Stomach (tissue), 19 donors: ENCODE measurements at places on chromosomes 5 and 9. TPM values are rescaled to one million over a fixed set of nuclear protein-coding genes. Genes with fewer than 3 reads are reported as not detected.
A peak's percentile ranks its signal among the peaks of the same experiment; 100 is the strongest.

Gene NDUFS6
- total RNA-seq = 37.5 TPM

Gene FOXD4L4
- total RNA-seq = not detected

- no peaks in the 10 kb centered on the region for H3K27me3 ChIP-seq
- no peak overlapping the region for H3K4me3 ChIP-seq
- H3K27ac ChIP-seq = no peak overlapping the region
- peaks cover 56% of the 10 kb centered on the region for H3K36me3 ChIP-seq
- peaks cover 45% of the 10 kb centered on the region for H3K4me1 ChIP-seq
Measured at GRCh38 chr9:126809068-126809467, 4.2 kb downstream of the ZBTB43 start.

Gene BSPRY
- 16.0 TPM for total RNA-seq

Gene KLHL3
- total RNA-seq = 11.0 TPM

- peaks cover 20% of the 10 kb centered on the region for H3K27me3 ChIP-seq
- H3K4me1 ChIP-seq = peaks cover 7% of the 10 kb centered on the region
- H3K36me3 ChIP-seq = no peaks in the 10 kb centered on the region
- no peak overlapping the region for H3K4me3 ChIP-seq
- peak; percentile 97 for DNase-seq
Measured at GRCh38 chr5:170552621-170553115, 48.8 kb downstream of the KCNIP1 start.

DNA sequence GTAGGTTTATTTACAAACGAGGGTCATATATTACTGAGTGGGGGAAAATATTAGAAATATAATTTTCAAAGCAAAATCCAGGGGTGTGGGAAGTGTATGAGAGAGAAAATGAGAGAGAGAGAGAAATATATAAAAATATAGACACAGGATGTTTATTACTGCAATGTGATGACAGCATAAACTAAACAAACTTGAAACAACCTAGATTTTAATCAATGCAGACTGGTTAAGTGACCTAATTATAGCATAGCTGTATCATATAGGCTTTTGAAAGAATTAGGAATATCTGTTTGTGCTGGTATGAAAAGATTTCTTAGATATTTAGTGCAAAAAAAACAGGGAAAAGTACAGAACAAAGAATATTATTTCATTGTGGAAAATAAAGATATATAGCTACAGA, 280.5 kb downstream of the ACTL7B start:
- H3K4me3 ChIP-seq = no peak overlapping the region
- H3K27me3 ChIP-seq = no peaks in the 10 kb centered on the region
- H3K4me1 ChIP-seq = no peaks in the 10 kb centered on the region
- no peaks in the 10 kb centered on the region for H3K36me3 ChIP-seq
- H3K27ac ChIP-seq = no peak overlapping the region
- DNase-seq = no peak

Gene SPINK6
- total RNA-seq = not detected

DNA sequence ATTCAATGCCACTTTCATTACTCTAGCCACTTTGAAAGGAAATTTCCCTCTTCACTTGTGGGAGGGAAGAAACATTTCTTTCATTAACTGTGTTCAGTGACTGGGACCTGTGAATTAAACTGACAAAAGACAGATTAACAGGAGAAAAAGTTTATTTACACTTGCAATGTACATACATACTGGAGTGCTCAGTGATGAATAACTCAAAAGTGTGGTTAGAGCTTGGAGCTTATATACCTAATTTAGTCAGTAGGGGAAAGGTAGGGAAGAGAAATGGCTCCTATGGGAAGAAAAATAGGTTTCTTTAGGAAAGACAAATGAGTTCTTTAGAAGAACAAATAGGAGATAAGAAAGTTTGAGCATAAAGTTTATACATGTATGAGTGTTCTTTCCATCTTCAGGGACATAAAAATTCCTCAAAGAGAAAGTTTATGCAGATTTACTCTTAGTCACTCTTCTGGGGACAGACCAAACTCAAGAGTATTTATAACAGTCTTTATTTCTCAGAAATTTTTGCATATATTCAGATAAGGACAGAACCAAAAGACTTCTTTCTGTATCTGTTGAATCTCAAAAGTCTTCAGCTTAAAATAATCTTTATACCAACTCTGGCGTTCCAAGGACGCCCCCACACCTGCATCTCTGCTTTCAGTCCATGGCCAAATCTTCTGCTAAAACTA, 120.0 kb upstream of the RAI14 start:
- H3K4me3 ChIP-seq = no peak overlapping the region
- peaks cover 36% of the 10 kb centered on the region for H3K4me1 ChIP-seq
- H3K36me3 ChIP-seq = no peaks in the 10 kb centered on the region
- no peak for DNase-seq
- no peaks in the 10 kb centered on the region for H3K27me3 ChIP-seq

Gene ORM2
- total RNA-seq = not detected

Gene CCDC152
- not detected for total RNA-seq

DNA sequence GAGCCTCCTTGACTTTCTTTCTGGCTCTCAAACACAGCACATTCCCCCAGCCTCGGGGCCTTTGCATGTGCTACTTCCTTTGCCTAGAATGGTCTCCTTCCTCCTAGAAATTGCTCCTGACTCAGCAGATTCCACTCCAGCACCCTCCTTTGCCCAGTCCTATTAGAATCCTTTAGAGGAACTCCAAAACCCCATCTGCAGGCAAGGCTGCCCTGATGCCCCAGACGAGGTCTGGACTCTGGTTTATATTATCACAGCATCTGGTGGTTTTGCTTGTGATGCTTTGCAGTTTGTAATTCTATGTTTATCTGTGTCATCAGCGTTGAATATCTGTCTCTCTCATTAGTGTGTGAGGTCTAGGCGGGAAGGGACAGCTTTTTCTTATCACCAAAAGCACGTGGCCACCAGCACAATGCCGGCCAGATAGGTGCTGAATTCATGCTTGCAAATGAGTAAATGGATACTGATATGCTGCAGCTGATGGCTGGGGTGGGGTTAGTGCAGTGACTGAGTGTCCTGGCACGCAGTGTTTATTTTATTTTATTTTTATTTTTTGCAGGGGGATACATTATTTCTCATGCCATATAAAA, 30.0 kb upstream of the ANKH start:
- peaks cover 17% of the 10 kb centered on the region for H3K4me1 ChIP-seq
- H3K36me3 ChIP-seq = no peaks in the 10 kb centered on the region
- H3K27me3 ChIP-seq = no peaks in the 10 kb centered on the region
- H3K4me3 ChIP-seq = no peak overlapping the region

- no peaks in the 10 kb centered on the region for H3K4me1 ChIP-seq
- DNase-seq = no peak
- no peak overlapping the region for H3K27ac ChIP-seq
- no peaks in the 10 kb centered on the region for H3K27me3 ChIP-seq
- no peak overlapping the region for H3K4me3 ChIP-seq
- H3K36me3 ChIP-seq = no peaks in the 10 kb centered on the region
Measured at GRCh38 chr5:111231119-111231518, 6.9 kb downstream of the CAMK4 start.

Gene ADAM19
- 13.3 TPM for total RNA-seq

- no peak overlapping the region for H3K27ac ChIP-seq
- no peaks in the 10 kb centered on the region for H3K36me3 ChIP-seq
- H3K4me3 ChIP-seq = no peak overlapping the region
- no peaks in the 10 kb centered on the region for H3K27me3 ChIP-seq
Measured at GRCh38 chr5:57276353-57276752, 102.5 kb downstream of the GPBP1 start.

DNA sequence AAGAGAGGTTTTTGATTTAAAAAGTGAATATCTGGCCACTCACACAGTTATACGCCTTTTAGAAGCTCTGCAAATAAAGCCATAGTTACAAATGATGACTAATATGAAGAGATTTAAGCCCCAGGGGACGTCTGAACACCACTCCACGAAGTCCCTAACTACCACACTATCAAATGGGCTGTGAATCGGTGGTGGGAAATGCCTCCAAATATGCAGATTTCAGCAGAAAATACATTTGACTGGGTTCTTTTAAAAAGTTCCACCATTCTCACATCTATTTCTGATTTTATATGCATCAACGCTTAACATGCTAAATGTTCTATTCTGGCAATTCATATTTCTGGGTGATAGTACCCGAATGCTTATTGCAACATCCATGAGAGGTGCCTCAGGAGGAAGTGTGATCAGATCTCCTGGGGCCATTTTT, 22.5 kb downstream of the TICAM2 start:
- DNase-seq = no peak
- no peak overlapping the region for H3K27ac ChIP-seq
- H3K36me3 ChIP-seq = peaks cover 6% of the 10 kb centered on the region
- no peaks in the 10 kb centered on the region for H3K27me3 ChIP-seq
- no peak overlapping the region for H3K4me3 ChIP-seq

- H3K27ac ChIP-seq = no peak overlapping the region
- H3K4me1 ChIP-seq = peaks cover 42% of the 10 kb centered on the region
- H3K36me3 ChIP-seq = peaks cover 73% of the 10 kb centered on the region
- no peaks in the 10 kb centered on the region for H3K27me3 ChIP-seq
Measured at GRCh38 chr5:32251871-32252458, 60.8 kb downstream of the MTMR12 start.
